Suppressor macrophage treated with lipopolysaccharide for 1 hour (primary cell): ENCODE measurements at places on chromosomes 6 and 20.
A peak's percentile ranks its signal among the peaks of the same experiment; 100 is the strongest.

GRCh38 chr6:130482645-130483390 lies 117.0 kb downstream of the TMEM200A start:
- DNase-seq, result no peak

GRCh38 chr20:53580376-53581111 lies 13.1 kb downstream of the ZNF217 start:
- no peak for DNase-seq

- DNase-seq, result no peak
Measured at GRCh38 chr6:96911751-96912150, 12.8 kb upstream of the KLHL32 start.

DNA sequence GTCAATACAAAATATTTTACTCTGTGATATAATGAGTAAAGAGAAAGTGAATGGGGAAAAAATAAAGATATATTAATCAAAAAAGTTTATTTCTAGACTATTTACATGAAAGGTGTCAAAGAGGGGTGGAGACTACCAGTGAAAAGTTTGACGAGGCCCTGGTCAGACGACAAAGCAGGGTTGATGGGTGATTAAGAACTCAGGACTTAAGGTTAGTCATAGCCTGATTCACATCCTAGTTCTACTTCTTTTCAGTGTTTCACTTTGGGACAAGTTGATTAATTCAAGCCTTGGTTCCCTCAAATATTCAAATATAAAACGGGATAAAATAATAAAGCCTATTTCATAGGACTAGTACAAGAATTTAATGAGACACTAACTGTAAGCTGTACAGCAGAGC lies 178.2 kb upstream of the HS3ST5 start:
- no peak for DNase-seq

DNA sequence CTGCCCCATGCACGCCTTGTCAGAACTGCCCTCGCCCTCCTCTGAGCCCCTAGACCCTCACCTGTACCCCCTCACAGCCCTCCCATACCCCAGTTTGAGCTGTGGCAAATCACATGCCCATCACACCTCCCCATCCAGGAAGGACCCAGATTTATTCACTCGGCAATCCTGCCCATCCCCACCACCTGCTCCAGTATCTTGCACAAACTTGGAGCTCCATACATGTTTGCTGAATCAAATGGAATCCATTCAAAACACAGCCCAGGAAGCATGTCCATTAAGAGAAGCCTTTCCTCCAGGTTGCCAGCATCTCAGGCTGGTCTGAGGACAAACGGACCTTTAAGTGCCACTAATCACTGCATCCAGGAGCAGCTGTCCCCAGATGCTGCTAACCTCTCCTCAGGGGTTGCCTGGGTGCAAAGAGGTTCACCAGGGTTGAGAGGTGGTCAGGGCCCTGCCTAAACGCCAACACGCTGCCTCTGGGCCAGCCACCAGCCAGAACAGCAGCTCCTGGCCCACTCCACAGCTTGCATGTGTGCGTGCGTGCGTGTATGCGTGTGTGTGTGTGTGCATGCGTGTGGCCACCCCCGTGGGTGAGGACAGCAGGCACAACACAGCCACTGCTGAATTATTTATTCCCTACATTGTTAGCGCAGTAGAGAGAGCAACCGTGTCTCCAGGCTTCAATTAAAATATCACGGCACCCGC lies 31.0 kb downstream of the GRM4 start:
- no peak for DNase-seq

- no peak for DNase-seq
Measured at GRCh38 chr6:151276112-151276740, 36.5 kb downstream of the AKAP12 start.

DNA sequence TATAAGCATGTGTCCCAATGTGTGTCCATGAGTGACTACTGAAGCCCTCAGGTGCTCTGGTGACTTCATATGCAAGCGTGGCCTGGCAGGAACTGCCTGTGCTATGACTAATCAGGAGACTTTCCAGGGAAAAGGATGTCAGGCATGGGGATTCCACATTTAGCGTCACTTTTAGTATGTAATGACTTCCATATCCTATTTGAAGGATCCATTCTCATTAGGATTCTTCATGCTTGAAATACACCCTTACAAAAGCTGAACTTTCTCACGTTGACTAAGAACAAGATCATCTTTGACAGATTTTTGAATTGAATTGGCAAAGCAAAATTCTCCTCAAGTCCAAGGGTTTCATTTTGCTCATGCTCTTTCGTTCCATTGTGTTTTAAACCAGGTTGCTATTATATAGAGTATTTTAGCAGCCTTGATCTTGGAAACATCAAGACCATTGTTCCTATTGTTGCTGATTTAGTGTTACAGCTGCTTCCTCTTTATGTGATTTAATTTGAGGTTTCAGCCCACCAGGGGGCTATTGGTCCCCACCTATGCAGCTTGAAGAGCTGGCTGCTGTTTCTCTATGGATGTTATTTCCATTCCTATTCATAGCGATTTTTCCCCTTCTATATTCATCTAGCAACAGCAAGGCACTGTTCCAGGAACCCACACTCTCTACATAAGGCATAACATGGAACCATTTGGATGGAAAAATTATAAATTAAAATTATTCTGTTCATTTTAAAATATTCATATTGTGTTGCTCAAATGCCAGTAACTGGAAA lies 418.6 kb downstream of the CDKAL1 start:
- DNase-seq, result peak; percentile 21

DNA sequence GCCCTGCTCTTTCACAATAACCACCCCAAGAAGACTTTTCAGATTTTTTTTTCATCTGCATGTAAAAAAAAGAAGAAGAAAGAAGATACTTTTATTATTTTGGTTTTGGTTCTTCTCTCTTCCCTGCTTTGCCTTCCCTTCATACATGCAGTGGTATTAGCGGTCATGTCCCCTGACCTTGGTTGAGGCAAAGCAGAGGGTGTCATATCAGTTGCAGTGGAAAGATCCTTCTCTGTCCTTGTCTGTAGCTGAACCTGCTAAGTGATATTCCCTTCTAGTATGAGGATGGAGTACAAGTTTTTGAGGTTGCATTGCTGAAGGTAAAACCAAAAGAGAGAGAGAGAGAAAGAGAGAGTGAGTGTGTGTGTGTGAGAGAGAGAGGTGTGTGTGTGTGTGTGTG lies 345.7 kb downstream of the UTRN start:
- no peak for DNase-seq

DNA sequence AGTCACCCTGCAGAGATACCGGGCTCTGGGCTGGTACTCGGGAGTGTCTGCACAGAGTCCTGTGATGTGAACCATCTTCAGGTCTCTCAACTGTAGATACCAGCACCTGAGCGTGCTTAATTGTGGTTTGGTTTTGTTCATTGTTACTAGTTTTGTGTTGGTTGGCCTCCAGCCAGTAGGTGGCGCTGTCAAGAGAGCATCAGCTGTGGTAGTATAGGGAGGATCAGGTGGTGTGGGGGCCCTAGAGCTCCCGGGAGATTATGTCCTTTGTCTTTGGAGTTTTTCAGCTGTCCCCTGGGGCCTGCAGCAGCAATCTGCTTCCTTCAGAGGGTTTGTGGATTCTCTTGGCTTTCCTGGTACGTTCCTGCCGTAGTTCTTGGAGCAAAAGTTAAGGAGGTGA lies 67.9 kb downstream of the CDYL start:
- DNase-seq, result no peak

- DNase-seq, result no peak
Measured at GRCh38 chr6:33848484-33848883, 44.7 kb upstream of the MLN start.

DNA sequence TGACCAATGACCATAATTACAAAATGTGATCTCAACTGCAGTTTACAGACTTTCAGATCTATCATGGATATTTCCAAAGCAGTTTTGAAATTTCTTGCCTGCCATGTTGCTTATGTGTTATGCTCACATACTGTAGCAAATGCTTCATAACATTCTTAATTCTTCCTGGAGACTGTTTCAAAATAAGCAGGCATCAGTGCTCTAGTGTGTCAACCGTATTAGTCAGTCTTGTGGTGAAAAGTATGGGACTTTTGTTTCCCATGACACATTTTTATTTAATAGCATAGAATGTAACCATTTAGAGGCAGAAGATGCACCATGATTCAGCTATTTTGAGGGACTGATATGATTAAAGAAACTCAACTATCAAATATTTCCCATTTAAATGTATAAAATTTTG lies 1.7 kb downstream of the POPDC3 start:
- peak; percentile 57 for DNase-seq

- peak; percentile 88 for DNase-seq
Measured at GRCh38 chr6:106512048-106512967, 117.0 kb downstream of the RTN4IP1 start.

DNA sequence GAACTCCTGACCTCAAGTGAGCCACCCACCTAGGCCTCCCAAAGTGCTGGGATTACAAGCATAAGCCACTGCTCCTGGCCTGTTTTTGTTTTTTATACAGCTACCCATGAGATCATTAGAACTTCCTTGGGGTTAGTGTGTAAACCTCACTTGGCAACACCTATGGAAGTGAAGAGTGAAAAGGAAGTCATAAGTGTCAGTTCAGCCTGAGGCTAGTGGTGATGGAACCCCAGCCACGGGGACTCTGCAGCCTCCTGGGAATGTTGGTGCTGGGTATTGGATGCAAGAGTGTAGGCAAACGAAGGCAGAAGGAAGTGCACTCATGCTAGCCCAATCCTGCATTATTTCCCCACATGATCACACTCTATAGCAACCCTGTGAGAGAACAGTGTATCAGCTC lies 33.6 kb upstream of the FUCA2 start:
- no peak for DNase-seq

GRCh38 chr6:122749451-122750050 lies 30.0 kb upstream of the FABP7 start:
- no peak for DNase-seq

GRCh38 chr6:119303164-119303887 lies 46.2 kb downstream of the MAN1A1 start:
- DNase-seq, result no peak

DNA sequence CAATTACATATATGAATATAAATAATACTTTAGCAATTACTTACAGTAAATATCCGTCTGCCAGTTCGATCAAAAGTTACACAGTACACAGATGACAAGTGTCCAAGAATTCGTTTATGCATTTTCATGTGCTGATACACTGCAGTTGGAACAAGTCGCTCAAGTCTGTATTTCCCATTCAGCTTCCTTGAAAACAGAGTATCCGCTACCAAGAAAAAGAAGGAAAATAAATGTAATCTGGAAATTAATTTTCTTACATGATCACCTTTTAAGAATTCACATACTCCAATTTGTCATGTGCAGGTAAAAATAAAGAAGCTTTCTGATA lies 35.3 kb downstream of the PHIP start:
- DNase-seq, result no peak

DNA sequence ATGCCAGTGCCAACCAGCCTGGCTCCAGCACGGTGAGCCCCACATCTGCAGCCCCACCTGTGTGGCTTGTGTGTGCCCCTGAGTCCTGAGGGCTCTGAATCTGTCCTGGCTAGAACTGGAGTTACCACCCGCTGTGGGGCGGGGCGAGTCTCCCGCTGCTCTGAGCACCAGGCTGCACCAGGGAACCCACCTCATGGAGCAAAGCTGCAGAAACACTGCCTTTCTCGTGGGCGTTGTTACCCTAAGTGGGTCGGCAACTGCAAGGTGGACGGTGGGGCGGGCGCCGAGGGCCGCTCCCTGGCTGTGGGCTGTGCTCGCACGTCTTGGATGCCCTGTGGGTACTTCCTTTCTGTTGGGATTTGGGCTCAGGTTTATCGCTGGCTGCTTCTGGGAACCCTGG lies 12.7 kb upstream of the ZBTB46 start:
- no peak for DNase-seq

DNA sequence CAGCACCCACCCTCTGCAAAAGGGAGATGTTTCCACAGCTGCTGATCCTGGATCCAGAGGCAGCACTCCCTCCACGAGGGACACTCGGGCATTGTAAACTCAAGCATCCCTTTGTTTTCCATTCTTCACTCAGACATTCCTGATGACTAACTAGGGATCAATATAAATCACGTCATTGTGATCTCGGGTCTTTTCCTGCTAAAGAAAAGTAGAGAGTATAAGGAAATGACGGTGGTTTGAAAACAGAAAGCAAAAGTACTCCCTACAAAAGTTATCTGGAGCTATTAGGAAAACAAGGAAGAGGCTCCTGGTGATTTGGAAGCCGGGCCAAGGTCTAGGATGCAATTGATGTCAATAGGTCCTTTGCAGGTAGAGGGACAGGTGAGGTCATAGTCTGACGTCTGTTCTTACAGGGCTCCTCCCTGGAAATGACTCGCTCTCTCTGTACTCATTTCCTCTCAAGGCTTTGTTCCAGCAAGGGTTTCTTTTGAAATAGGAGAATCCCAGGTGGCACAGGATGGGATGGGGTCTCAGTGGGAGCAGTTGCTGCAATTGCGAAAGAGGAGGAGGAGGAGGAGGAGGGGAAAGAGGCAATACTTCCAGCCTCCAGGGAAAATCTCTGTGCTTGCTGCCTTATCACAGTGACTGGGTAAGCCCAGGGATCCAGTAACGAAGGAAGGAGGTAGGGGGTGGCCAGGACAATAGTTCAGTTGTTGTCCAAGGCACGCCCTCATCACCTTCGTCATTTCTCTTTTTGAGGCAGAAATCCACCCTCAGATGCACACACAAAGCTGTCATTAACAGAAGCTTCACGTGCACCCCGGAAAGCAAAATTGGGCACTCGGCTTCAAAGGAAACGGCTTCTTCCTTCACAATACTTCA lies 222.8 kb downstream of the LY86 start:
- peak; percentile 47 for DNase-seq

- peak; percentile 68 for DNase-seq
Measured at GRCh38 chr6:159762681-159763293, 942 bp downstream of the ACAT2 start.

- DNase-seq, result no peak
Measured at GRCh38 chr6:155001482-155001881, 6.4 kb downstream of the TIAM2 start.

- DNase-seq, result no peak
Measured at GRCh38 chr6:83558975-83559374, 46.6 kb downstream of the PRSS35 start.

- peak; percentile 37 for DNase-seq
Measured at GRCh38 chr20:8209061-8209460, 77.0 kb downstream of the PLCB1 start.

DNA sequence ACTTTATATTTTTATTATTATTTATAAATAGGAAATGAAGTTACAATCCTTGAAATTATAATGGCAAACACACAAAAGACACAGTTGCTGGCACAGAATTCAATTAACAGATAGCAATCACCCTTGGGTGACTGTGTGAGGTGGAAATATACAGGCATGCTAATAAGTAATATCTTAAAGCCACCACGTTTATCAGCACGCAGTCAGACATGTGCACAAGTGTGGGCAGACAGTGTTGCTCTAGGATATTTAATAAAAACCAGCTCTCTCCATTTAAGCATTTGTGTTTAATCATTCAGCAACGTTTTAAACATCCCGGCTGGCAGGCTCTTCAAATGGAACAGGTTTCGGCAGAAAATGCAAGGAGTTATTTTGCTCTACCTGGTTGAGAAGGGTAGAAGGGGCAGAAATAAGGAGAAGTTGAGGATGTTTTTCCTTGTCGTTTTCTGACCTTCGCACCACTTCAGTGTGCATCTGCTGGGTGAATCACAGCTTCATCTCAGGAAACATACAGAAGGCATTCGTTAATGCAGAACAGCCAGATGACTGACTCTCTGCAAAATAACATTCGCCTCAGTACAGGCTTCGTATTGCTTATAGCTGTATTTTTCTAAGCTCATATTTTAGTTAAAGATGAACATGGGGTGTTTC lies 585.1 kb downstream of the QKI start:
- DNase-seq, result no peak

- DNase-seq, result no peak
Measured at GRCh38 chr6:161076181-161076677, 84.7 kb downstream of the MAP3K4 start.
